Astrocyte of the cerebellum (primary cell): ENCODE measurements at places on chromosomes 6 and 20.

GRCh38 chr6:106097411-106098231 is 11.5 kb downstream of the PRDM1 start:
- DNase-seq = no peak

- DNase-seq = peak; percentile 86
Observed at GRCh38 chr6:158061709-158062461, 80.2 kb downstream of the SYNJ2 start.

GRCh38 chr6:142846883-142847287 is 98.1 kb downstream of the HIVEP2 start:
- DNase-seq = peak; percentile 62

DNA sequence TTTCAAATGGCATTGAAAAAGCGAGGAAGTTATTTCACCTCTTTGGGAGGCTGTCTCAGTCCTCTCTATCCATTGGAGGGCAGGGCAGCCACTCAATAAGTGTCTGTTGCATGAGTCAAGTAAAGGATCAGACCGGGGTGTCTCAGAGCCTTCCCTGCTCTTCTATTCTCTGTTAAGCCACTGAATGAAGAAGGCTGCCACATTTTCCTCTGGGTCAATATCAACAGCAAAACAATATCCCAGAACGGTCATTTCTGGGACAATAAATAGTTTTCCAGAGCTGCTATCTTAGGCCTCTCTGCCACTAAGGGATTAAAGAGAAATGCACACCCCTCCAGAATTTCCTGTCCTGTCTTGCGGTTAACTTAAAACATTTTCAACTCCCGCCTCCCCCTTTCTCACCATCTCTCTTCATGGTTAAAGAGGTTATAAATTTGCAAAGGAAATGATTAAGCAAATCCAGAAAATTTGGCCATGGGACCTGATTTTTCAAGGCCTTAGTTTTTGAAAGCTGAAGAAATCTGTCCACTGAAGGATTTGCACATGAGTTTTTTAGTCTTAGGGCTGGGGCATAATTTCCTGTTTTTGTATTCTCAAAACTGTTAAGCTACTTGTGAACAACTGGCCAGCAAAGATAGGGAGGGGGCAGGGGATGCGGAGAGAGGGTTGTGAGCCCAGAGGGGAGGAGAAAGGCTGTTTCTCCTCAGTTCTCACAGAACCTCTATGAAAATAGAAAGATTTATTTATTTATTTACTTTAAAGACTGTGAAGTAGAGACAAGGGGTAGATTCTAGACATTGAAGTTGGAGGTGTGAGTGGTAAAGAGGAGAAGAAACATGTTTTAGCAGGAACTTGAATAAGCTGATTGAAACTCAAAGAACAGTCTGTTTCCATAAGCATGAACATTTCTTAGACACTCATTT is 135.7 kb downstream of the BCAS1 start:
- no peak for DNase-seq

- DNase-seq = no peak
Observed at GRCh38 chr20:38139977-38140753, 24.9 kb downstream of the TGM2 start.

DNA sequence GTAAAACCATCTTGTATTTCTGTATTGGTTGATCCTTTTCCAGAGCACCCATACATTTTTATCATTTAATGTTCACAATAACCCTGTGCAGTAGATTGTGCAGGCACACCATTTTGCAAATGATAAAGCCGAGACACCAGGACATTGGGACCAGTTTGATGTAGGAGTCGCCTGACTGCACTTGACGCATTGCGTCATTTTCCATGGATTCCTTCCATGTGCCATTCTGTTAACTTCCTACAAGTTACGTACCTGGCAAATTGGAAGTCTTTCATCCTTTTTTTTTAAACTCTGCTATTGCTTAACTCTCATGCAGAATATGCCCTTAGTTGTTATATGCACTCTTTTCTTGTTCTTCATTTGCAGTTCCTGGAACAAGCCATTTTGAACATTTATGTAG is 43.0 kb downstream of the PRPH2 start:
- DNase-seq = no peak

GRCh38 chr6:156630613-156631302 is 146.4 kb upstream of the ARID1B start:
- no peak for DNase-seq

DNA sequence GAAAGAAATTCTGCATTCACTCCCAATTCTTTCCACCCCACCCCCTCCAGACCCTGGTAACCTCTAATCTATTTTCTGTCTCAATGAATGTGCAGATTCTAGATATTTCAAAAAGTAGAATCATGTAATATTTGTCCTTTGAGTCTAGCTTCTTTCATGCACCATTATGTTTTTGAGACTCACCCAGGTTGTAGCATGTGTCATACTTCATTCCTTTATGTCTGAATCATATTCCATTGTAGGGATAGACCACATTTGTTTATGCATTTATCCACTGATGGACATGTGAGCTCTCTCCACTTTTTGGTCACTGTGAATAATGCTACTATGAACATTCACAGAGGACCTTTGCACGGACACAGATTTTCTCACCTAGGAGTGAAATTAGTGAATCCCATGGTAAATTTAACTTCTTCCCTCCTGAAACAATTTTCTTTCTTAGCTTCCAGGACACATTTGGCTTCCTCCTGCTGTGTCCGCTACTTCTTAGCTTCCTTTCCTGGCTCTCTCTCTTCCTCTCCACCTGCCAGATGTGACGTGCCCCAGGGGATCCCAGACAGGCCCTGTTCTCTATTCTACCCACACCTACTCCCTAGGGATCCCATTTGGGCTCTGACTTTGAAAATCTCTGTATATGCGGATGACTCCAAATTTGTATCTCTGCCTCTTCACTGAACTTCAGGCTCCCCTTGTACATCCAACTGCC is 24.1 kb upstream of the ARFGEF2 start:
- peak; percentile 86 for DNase-seq

DNA sequence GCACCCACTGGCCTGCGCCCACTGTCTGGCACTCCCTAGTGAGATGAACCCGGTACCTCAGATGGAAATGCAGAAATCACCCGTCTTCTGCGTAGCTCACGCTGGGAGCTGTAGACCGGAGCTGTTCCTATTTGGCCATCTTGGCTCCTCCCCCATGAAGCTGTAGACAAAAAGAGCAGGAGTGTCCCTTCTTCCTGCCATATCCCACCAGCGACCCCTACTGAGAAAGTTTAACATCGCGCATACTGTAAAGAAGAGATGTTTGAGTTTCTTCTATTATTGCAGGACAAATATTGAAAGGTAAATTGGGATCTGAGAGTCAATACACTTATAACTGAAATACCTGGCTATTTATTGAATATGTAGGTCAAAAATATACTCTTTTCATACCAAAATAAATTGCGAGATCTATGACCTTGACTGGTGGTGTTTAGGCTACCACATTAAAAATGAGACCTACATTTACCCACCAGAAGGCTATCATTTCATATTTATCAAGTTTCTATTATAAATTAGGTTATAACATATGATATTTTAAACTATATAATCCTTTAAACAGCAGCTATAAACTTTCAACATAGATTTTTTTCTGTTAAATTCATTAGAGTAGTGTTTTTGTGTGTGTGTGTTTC is 586.3 kb downstream of the HTR1B start:
- no peak for DNase-seq

DNA sequence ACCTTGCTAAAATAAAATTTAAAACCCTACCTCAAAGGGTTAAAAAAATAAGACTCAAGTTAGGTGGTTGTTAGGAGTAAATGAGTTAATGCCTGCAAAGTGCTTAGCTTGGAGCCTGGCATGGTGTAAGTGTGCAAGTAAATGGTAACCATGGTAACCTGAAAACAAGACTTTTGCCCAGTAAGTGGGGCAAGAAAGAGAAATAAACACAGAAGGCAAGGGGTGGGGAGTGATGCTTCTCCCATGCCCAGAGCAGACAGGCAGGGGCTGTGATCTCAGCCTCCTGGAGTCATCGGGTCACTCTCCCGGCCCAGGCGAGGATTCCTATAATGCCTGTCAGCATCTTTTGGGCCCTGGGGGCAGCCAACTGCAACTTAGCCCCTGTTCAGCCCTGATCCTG is 59.2 kb upstream of the SLC32A1 start:
- no peak for DNase-seq

DNA sequence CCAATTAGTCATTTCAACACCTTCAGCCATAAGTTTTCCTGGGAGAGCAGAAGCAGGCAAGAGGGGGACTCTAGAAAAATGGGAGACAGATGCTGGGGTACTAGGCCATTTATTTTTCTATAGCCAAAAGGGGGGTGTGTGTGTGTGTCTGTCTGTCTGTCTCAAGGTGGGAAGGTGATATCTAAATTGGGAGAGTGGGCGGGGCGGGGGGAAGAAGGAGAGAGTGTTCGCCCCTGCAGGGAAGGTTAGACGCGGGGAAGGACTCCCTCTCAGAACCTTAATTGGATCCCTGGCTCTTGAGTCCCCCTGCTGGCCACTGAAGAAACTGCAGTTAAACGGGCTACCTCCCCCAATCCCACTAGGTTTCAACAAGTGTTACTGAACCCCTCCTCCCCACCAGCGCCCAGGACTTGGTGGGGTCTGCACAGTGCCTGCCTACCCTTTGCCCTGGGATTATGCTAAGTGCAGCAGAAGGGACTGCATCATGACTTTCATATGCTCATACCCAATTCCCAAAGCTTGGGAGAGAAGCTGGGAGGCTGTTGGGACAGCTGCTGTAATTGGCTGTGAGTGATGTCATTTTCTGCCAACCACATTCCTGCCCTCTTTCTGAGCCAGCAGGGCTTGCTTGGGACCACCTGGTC is 45.8 kb downstream of the FOXP4 start:
- DNase-seq = peak; percentile 23

DNA sequence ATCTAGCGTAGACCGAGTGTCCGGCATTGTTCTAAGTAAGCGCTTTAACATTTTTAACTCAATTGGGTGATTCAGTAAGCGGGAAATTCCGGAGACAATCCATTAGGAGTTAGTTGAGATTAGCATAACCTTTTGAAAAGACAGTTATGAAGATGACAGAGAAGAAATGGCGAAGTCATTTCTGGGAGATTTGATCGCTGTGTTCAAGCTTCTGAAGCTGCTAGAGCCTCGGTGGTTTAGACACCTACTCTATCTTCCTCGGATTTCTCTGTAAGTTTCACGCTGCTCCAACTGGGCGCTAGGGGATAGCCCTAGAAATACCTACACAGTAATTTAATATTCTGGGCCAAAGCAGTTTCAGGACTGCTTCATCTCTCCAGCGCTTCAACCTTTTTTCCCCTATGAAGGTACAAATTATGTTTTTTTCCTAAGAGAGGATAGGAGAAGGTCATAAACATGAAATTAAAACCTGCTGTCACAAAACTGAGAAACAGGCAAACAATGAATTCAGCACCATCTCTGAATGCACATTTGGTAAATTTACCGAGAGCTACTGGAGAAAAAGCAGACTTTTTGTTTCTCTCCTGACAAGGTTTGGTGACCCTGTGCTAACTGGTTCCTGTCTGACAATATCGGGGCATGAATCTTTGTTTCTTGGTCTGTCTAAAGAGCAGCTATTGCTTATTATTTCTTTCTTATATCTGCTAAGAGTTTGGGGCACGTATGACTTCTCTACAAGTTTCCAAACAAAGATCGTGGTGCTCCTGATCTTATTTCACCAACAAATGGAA is 22.4 kb downstream of the ZNF311 start:
- peak; percentile 31 for DNase-seq

DNA sequence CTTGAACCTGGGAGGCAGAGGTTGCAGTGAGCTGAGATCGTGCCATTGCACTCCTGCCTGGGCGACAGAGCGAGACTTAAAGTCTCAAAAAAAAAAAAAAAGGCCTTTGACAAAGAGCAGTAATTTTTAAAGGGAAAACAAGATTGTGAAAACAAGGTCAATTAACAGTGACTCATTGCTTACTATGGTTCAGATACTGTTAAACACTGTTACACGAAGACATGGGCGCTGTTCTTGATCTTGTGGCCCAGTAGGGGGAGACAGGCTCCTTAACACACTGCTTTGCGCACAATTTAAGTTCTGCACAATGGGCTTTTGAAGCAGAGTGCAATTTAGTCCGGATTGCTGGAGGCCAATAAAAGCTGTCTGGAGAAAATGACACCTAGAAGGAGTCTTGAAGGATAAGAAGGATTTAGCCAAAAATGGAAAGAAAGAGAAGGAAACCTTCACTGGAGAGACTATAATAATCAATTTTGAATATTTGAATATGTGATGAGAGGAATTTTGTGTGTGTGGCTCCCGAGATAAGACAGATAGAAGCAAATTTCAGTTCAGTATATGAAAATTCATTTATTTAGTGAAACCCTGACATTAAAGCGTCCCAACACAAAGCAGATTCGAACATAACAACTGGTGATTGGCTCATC is 6.0 kb upstream of the LATS1 start:
- DNase-seq = peak; percentile 37

DNA sequence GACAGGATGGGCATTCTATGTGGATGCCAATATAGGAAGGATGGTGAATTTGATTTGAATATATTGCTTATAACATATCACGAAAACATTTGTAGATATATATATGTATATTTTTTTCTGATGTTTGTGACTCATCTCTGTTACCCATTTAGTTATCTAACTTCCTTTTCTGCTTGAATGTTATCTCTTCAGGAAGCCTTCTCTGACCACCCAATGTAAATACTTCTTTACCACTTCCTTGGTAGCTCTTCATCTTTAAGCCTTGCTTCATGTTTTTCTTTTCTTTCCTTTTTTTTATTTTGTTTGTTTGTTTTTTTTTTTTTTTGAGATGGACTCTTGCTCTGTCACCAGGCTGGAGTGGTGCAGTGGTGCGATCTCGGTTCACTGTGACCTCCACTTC is 260.5 kb upstream of the EPHA7 start:
- DNase-seq = no peak

GRCh38 chr6:3406362-3406821 is 50.5 kb downstream of the SLC22A23 start:
- DNase-seq = no peak

GRCh38 chr6:110617057-110617456 is 140.6 kb upstream of the SLC22A16 start:
- DNase-seq = no peak

DNA sequence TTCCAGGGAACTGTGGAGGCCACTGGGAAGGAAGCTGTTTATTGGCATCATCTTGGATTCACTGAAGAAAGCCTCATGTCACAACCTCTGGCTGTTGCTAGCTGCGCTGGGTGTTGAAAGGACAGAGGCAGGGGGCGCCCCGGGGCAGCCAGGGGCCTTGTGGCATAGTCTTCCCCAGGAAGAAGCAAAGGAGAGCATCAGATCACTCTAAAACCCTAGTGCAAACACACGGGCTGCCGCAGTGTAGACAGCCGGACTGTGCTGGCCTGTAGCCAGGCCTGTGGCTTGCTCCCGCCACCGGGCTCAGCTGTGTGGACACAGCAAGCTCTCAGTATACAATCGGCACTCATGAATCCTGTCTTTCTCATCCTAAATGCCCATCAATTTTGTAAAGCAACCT is 23.8 kb upstream of the SMOC2 start:
- no peak for DNase-seq

GRCh38 chr6:50889497-50889896 is 70.8 kb downstream of the TFAP2B start:
- no peak for DNase-seq

- no peak for DNase-seq
Observed at GRCh38 chr20:32278199-32278643, 770 bp downstream of the KIF3B start.

- no peak for DNase-seq
Observed at GRCh38 chr6:32291543-32291942, 67.7 kb upstream of the NOTCH4 start.
